SK-N-DZ (cell line): ENCODE measurements at places on chromosomes 12 and 14.
A peak's percentile ranks its signal among the peaks of the same experiment; 100 is the strongest.

- DNase-seq: no peak
These were observed 363.5 kb downstream of the TMEM121 start for GRCh38 chr14:105889666-105890473.

GRCh38 chr12:93819050-93819491 lies 141.9 kb downstream of the CRADD start:
- DNase-seq: no peak

- DNase-seq: no peak
These were observed 32.8 kb upstream of the AMN start for GRCh38 chr14:102889615-102890014.

DNA sequence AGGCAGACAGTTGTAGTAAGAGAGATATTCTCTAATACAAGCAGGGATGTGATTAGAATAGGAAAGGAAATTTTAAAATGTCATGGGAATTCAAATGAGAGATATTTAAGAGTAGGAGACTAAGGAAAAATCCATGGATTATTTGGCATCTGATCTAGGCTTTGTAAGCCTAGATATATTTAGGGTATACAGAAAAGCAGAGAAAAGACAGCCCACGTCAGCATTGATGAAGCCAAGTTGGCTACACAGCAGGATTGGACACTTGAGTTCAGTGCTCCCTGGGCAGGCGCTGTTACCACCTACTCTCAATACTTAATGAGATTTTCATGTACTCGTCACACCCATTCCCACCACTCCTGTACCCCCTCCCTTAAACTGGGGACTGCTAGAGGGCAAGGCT lies 1.7 kb upstream of the KCNJ8 start:
- no peak for DNase-seq

- DNase-seq: no peak
These were observed 121.1 kb downstream of the PLXNC1 start for GRCh38 chr12:94269316-94269999.

GRCh38 chr12:132194056-132194455 lies 49.8 kb downstream of the NOC4L start:
- DNase-seq: no peak

DNA sequence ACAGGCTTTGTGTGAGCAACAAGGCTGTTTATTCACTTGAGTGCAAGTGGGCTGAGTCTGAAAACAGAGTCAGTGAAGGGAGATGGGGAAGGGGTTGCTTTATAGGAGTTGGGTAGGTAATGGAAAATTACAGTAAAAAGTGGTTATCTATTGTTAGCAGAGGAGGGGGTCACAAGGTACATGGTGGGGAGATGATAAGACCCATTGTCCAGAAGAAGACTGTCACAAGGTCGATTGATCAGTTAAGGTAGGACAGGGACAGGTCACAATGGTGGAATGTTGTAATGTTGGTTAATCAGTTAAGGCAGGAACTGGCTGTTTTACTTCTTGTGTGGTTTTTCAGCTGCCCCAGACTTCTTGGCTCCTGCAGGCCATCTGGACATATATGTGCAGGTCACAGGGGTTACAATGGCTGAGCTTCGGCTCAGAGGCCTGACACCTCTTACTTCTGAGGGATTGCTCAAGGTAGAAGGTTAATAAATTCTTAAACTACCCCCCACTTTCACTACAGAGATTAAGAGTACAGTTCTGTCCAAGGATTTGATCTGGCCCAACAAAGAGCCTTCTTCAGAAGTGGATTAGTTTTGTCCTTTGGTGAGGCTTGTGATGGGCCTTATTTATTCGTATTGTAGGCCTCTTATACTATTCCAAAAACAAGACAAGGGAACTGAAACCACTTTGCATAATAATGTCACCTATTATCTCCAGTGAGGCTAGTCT lies 13.8 kb upstream of the DHRS4 start:
- no peak for DNase-seq

GRCh38 chr14:36516719-36517241 lies 3.3 kb downstream of the NKX2-1 start:
- no peak for DNase-seq

DNA sequence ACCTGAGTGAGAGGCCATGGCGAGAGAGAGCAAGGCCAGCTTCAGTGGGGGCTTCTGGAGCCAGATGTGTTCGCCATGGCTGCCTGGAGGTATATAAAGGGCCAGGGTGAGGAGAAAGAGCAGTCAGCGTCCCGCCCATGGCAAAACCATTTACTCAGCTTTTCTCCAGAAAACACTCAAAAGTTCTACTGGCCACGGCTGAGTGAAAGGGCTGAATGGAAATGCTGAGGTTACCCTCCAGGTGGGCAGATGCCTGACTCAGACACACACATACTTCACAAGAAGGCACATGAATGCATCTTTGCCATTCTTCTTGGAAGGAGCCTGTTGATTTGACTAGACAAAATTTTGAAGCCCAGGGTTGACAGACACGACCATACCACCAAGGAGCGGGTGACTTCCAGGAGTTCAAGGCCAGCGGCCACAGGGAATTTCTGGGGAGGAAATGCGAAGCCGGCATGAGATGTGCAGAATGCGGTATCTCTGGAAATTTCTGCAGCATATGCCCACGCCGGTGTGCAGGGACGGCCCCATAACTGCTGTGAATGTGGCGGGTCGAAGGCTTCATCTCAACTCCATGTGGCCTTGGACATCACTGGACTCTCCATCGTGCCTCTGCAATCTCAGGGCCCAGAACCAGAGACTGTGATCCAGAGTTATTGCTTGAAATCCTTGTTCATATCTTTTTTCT lies at the start of gene IL31:
Gene IL31, minus strand, starts transcription at position 67 of the 691 bp plus-strand sequence. Its CDS starts 49 bp downstream, at position 18.
- no peak for DNase-seq

- no peak for DNase-seq
These were observed 21.3 kb downstream of the SUSD6 start for GRCh38 chr14:69632593-69633151.

DNA sequence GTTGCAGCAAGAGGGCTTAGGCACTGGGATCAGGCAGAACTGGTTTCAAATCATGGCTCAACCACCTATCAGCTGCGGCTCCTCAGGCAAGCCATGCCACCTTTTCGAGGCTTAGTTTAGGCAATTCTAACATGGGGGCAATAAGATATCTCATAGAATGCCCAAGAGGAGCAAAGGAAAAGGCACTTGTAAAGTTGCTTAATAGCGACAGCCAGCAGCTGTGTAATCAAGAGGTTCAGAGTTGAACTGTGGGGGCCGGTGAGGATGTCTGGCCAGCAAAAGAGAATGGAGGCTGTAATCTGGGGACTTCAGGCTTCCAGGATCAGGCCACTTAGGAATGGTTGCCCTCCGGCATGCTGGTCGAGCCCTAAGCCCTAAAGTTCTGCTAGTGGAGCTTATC lies 3.0 kb upstream of the TCHP start:
- no peak for DNase-seq

DNA sequence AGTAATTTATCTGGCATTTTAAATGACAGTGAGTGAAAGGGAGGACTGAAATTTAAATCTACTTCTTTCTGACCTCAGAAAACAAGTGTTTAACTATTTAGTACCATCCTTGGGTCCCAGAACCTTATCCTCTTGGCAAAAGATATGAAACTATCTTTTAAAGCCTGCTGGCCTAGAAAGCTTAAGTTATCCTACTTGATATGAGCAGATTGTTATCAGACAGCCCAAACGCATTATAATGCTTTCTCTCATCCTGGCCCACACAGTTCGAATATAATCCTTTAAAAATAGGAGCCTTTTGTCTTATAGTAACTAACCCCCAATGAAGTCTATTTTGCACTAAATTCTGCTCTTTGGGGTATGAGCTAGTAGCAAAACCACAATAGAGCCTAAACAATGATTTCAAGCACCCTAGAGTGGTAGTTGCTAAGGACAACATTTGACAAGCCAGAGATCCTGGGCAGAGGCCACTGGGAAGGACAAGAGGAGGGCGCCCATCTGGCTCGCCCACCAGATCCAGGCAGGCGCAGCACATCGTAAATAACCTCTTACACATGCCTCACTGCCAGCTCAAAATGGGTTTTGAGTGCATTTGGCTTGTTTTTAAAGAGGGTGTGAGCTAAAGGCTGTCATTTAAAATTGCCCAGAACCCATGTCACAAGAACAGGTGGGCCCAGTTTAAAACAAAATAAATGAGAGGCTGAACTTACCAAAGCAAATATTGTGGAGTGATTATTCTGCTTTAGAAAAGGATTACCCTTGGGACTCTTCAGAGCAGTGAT lies 37.7 kb upstream of the CRY1 start:
- DNase-seq: peak; percentile 81

- no peak for DNase-seq
These were observed at the start of gene C12orf56 for GRCh38 chr12:64390275-64390851. Gene C12orf56 (minus strand): TSS chr12:64390758. CDS start chr12:64390565, 193 bp downstream.

GRCh38 chr12:113174461-113175384 lies 10.6 kb downstream of the DDX54 start:
- peak; percentile 56 for DNase-seq

DNA sequence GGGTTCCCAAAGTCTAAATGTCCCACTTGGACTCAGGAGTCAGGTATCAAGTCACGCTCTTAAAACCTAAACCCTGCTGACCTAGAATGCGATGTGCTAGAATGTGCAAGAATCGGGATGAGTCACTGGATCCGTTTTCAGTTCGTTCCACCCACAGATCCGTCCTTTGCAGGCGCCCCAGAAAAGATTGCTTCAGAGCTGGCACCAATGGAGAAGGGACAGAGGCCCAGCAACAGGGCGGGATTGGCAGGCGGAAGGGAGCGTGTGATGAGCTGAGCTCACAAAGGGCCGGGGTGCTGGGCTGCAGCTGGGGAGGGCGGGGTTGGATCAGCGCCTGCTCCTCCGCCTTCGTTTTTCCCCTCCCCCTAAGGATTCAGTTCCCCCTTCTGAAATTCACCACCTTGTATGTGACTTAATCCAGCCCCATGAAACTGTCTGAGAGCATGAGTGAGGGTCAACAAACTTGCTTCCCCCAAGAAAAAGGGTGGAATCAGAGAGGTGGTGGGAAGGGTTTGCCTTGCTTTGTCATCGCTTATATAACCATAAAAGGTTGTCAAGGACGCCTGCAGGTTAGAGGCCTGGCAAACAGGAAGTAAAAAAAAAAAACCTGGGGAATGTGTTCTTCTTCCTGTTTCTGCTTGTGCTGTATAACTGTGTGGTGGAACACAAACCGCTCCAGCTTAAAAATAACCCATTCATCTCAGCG lies 2.8 kb upstream of the UBC start:
- peak; percentile 99 for DNase-seq

- no peak for DNase-seq
These were observed 70.9 kb downstream of the DERA start for GRCh38 chr12:15982071-15982470.

GRCh38 chr12:19654650-19655376 lies 215.5 kb downstream of the AEBP2 start:
- DNase-seq: no peak

DNA sequence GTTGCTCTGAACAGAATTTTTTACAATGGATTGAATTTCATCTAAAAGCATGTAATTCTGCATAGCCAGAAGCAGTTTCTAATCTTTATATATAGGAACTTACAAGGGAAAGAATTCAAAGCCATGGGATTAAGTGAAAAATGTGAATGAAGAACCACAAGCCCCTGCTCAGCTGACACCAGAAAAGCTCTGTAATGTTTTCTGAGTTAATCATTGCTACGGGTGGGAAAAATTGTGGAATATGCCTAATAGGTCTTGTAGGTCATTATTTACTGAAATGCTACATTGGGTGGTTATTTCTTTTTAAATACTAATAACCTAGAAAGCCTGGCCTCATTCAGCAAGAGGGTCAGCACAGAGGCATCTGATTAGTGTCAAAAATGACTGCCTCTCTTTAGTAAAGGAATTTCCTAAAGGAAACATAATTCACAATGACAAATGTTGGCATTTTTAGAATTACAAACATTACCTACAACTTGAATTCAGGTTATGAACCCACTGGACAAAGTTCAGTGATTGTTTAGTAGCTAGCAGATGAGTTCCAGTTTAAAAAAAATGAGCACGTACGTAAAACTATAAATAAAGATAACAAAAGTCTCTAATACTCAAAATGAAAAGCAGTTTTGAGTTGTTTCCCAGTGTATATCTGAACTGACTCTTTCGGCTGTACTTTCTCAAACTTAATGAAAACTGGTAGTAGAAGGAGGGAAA lies 75.3 kb downstream of the BMP4 start:
- no peak for DNase-seq

GRCh38 chr14:68144051-68144681 lies 324.6 kb downstream of the RAD51B start:
- DNase-seq: no peak

DNA sequence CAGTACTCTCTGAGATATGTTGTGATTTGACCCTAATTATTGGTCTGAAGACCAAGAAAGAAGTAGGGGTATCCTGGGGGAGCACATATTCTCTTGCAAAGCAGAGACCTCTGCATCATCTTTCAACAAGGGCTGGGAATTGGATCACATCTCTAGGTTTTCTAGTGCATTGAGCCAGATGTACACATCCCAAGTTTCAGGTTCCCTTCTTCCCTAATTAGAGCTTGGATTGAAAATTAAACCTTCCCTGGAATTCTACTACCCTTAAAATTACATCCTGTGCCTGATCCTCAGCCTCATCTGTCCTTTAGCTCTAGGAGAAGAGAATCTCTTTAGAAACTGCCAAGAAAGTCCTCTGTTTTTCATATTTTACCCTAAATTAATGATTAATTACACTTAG lies 839.6 kb downstream of the SLC6A15 start:
- DNase-seq: no peak

DNA sequence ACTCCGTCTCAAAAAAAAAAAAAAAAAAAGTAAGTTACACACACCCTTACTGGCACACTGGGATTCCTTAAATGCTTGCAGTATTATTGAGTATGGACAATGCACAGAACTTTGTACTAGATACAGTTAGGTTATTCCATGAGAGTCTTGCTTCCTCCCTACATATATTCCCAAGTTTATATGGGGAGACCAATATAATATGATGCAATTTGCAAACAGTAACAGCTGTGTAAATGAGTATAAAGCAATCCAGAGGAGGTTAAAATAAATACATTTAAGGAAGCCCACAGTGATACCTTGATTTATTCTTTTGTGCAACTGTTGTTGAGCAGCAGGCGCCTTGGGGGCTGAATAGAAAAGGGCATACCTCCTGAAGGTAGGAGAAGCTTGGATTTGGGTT lies 26.6 kb downstream of the RASSF3 start:
- DNase-seq: no peak

DNA sequence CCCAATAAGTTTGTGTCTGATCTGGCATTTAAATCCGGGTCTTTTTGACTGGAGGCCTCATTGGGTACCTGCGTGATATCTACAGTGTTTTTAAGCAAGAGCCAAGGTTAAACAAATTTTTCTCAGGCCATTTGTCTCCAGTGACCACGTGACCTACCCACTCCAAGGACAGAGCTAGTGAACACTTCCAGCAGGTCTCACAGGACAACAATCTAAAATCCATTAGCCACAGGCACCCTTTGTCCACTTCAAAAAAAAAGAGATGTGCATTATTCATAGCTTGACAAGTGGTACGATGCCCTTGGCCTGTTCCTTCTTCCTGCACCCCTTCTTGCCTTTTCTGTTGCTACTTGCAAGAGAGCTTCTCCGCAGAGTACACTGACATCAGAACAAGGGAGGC lies 109.6 kb upstream of the GSC start:
- DNase-seq: no peak

- DNase-seq: no peak
These were observed 129.7 kb upstream of the CCND2 start for GRCh38 chr12:4143896-4144295.

GRCh38 chr14:100731846-100732765 lies 5.4 kb downstream of the DLK1 start:
- DNase-seq: no peak
